ENCODE measurements at places on chromosomes 12 and 14. TPM values are rescaled to one million over a fixed set of nuclear protein-coding genes. Genes with fewer than 3 reads are reported as not detected.

DNAI7 gene
- total RNA-seq: 0.23 TPM

UBR7 gene
- 73.4 TPM for total RNA-seq

PPP4R4 gene
- total RNA-seq: 9.5 TPM

SLCO1C1 gene
- total RNA-seq: not detected

SYNE3 gene
- total RNA-seq: 6.8 TPM

SETD1B gene
- 3.8 TPM for total RNA-seq

ZDHHC22 gene
- total RNA-seq: not detected
